HS-27A (cell line): ENCODE measurements at places on chromosomes 11 and 22.

DNA sequence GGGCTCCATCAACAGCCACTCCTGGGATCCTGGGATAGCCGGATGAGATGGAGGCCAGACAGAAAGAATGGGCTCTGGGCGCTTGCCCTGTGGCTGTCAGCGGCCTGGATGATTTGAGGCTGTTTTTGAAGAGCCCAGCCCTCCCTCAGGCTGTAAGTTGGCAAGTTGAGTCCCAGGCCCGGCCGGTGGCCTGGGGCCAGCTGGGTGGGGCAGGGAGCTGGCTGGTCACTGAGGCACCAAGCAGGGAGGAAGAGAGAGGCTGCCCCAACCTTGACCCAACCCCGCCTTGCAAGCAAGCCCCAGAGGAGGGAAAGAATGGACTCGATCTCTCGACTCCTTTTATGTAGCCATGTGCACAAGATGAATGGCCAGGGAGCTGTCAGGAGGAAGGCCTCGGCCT is 34.9 kb downstream of the RIBC2 start:
- no peak for DNase-seq

DNA sequence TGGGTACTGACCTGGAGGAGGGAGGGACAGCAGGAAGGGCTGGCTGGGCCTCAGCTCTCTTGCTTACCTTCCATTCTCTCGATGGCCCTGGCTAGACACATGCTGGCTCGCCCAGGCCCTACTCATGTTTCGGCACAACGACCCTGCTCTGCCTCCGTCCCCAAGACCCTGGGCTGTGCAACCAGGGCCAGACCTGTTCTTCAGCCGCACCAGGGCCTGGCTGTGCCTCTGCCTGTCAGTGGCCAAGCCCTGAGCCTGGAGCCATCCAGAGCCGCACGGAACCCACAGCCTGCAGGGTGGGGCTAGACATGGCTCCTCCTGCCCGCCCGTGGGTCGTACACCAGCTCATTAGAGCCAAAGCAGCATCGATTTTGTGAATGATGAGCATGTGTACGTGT is 47.5 kb downstream of the RTN4R start:
- no peak for DNase-seq

DNA sequence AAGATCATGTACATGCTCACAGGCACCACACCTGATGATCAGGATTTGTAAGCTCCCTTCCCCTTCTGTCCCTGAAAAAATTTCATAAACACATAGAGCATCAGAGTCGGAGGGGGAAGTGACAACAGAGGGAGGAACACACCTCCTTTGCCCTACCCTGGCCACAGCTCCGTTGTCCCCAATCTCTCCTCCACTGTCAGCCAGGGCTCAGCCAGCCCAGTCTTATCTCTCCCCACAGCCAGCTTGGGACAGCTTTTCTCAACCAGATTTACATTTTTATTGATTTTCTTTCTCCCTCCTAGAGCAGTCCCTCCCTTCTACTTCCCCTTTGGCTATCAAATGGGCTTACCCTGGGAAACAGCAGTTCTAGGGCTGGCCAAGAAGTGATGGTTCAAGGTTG is 32.1 kb upstream of the TPBGL start:
- no peak for DNase-seq

DNA sequence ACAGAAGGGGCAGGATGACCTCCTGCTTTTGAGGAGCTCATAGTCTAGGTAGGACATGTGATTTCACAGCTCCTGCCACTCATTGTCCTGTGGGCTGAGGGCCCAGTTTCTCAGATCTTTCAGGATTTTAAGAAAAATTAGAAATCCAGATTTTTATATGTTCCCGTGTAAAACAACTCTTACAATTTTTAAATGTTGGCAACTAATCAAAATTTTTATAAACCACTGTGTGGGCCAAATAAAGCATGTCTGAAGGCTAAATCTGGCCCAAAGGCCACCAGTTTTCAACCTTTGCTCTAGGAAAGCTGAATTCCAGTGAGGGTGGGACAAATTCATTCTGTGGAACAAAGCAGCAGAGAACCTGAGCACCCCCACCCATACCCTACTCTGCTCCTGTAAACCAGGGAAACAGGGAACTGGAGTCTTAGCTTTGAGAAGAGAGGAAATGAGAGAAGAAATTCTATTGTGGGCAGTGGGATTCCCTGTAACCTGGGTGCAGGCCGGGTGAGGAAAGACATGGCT is 20.6 kb downstream of the LRRC32 start:
- DNase-seq = no peak

DNA sequence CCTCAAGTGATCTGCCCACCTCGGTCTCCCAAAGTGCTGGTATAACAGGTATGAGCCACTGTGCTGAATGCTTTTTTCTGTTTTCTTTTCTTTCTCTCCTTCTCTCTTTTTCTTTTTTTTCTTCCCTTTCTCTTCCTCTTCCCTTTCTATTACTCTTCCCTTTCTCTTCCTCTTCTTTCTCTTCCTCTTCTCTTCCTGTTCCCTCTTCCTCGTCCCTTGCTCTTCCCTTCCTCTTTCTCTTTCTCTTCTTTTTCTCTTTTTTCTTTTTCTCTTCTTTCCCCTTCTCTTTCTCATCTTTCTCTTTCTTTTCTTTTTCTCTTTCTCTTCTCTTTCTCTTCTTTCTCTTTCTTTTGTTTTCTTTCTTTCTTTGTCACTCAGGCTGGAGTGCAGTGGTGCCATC is 1.2 kb downstream of the OOSP1 start:
- no peak for DNase-seq

DNA sequence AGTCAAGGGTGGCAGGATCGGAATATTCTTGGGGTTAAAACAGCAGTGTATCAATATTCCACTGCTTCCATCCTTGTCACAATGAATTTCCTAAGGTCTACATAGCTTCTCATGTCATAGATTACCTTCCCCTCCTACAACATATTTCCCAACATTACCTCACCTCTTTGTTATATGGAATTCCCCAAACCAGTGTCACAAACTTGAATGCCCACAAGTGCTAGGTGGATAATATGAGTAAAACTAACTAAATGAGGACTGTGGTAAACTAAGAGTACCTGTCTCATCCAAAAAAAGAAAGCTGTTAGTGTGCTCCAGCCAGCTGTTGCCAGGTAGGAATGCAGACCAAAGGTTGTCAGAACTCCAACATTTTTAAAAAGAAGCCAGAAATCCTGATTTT is 17.0 kb upstream of the NUCB2 start:
- DNase-seq = no peak

- DNase-seq = no peak
Observed at GRCh38 chr11:13076961-13077360, 67.8 kb downstream of the RASSF10 start.

DNA sequence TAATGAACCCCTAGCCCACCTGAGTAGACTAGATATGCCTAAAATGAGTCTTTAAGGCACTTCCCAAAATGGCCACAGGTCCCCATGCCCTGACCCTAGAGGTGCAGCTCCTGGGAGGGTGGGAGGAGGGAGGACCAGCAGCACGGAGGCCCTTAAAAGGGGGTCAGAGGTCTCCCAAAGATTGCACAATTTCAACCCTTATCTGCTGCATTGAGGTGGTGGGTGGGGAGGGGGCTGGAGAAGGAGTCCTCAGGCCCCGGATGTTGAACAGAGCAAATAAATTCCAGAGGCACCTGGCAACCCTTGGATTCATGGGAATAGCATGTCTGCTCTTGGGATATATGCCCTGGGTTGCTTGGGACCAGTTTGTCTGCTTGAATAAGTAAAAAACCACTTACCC is 57.6 kb downstream of the NAV2 start:
- DNase-seq = no peak

GRCh38 chr11:99162819-99163218 is 142.1 kb downstream of the CNTN5 start:
- no peak for DNase-seq

DNA sequence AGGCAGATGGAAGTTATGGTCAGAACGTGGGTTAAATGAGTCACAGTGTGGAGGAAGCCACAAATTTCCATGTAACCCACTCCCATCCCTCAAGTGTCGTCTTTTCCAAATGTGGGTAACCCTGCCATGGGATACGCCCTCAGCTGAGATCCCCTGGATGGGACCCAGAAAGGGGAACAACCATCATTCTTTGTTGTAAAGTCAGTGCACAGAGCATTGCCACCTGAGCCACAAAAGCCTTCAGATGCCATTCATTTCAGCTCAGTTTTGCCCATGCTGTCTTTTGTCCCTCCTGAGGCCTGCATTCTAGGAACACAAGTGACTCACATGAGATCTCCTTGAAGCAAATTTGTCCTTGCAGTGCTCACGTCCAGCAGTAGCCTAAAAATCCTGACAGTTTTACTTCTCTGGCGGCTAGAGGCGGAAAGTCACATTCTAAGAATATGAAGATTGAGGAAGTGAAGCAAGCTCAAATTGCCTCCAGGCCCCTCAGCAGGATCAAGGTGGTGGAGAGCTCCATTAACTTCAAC is 30.6 kb downstream of the MMP13 start:
- no peak for DNase-seq

GRCh38 chr11:82494988-82495432 is 238.7 kb downstream of the FAM181B start:
- no peak for DNase-seq

GRCh38 chr22:42064629-42065028 is 6.0 kb downstream of the NAGA start:
- no peak for DNase-seq

DNA sequence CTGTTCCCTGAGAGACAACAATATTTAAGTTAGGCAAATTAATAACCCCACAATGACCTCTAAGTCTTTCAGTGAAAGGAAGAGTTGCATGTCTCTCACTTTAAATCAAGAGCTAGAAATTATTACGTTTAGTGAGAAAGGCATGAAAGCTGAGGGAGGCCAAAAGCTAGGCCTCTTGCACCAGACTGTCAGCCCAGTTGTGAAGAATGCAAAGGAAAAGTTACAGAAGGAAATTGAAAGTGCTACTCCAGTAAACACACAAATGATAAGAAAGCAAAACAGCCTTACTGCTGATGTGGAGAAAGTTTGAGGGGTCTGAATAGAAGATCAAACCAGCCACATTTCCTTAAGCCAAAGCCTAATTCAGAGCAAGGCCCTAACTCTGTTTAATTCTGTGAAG is 45.0 kb downstream of the BBOX1 start:
- DNase-seq = no peak
